Regular cardiac myocyte (primary cell): ENCODE measurements at places on chromosomes 11 and 22. TPM values are rescaled to one million over a fixed set of nuclear protein-coding genes. Genes with fewer than 3 reads are reported as not detected.

The SAMM50 gene
- total RNA-seq, result 37.2 and 68.2 TPM in 2 replicates

The ARHGAP42 gene
- 13.0 and 16.1 TPM in 2 replicates for total RNA-seq

The PDE2A gene
- 1.3 and 3.4 TPM in 2 replicates for total RNA-seq

The KCNE3 gene
- 0.58 and 3.4 TPM in 2 replicates for total RNA-seq

The PEX16 gene
- total RNA-seq, result 20.3 and 21.4 TPM in 2 replicates

The CDCA5 gene
- total RNA-seq, result 1.1 and 13.4 TPM in 2 replicates

The SLC17A6 gene
- total RNA-seq, result under 0.01 TPM in 1 of 2 replicates, not detected in the other

The HIC2 gene
- 2.8 and 3.3 TPM in 2 replicates for total RNA-seq

The MORC2 gene
- total RNA-seq, result 11.3 and 16.3 TPM in 2 replicates

The GLYATL1B gene
- total RNA-seq, result not detected in 2 replicates

The APOA4 gene
- not detected in 2 replicates for total RNA-seq

The ABCG4 gene
- 0.19 and 0.28 TPM in 2 replicates for total RNA-seq

The NECTIN1 gene
- 1.1 and 7.7 TPM in 2 replicates for total RNA-seq

The SCN3B gene
- total RNA-seq, result under 0.01 TPM in 1 of 2 replicates, not detected in the other

The ART1 gene
- total RNA-seq, result not detected in 2 replicates

The OR52N4 gene
- total RNA-seq, result not detected in 2 replicates

The GSTT2 gene
- 0.56 TPM in 1 of 2 replicates, not detected in the other for total RNA-seq

The CSF2RB gene
- total RNA-seq, result 1.3 and 4.5 TPM in 2 replicates

The PYGM gene
- total RNA-seq, result 1.7 and 6.8 TPM in 2 replicates

The SLC5A1 gene
- not detected in 2 replicates for total RNA-seq

The SSTR3 gene
- total RNA-seq, result not detected in 2 replicates

The C2CD2L gene
- total RNA-seq, result 5.2 and 5.9 TPM in 2 replicates

The USH1C gene
- total RNA-seq, result not detected in 2 replicates

The TMEM9B gene
- 58.9 and 62.0 TPM in 2 replicates for total RNA-seq

The HTR3A gene
- total RNA-seq, result not detected in 2 replicates

The DNHD1 gene
- 2.7 and 7.9 TPM in 2 replicates for total RNA-seq

The CHEK1 gene
- total RNA-seq, result 22.3 and 42.9 TPM in 2 replicates

The SYCE3 gene
- not detected in 2 replicates for total RNA-seq

The UPB1 gene
- total RNA-seq, result 0.38 and 0.85 TPM in 2 replicates

The PATE2 gene
- 0.38 TPM in 1 of 2 replicates, not detected in the other for total RNA-seq

The TEX12 gene
- not detected in 2 replicates for total RNA-seq

The OR51D1 gene
- total RNA-seq, result not detected in 2 replicates

The KDM4E gene
- total RNA-seq, result not detected in 2 replicates

The IGLL5 gene
- not detected in 2 replicates for total RNA-seq

The SLC16A8 gene
- total RNA-seq, result 0.38 and 0.85 TPM in 2 replicates

The TOB2 gene
- 9.0 and 19.9 TPM in 2 replicates for total RNA-seq

The FAM83F gene
- under 0.01 TPM in 2 replicates for total RNA-seq

The OR5A1 gene
- total RNA-seq, result not detected in 2 replicates

The BEST1 gene
- total RNA-seq, result 0.96 and 9.9 TPM in 2 replicates

The OR51B2 gene
- total RNA-seq, result 0.28 TPM in 1 of 2 replicates, not detected in the other

The ADM2 gene
- 0.58 and 1.1 TPM in 2 replicates for total RNA-seq

The APOBEC3B gene
- total RNA-seq, result 0.56 and 13.0 TPM in 2 replicates

The BDNF gene
- total RNA-seq, result 42.4 and 48.2 TPM in 2 replicates

The SLCO2B1 gene
- 0.38 TPM in 1 of 2 replicates, not detected in the other for total RNA-seq

The MYO7A gene
- total RNA-seq, result under 0.01 TPM in 2 replicates

The RIBC2 gene
- total RNA-seq, result 0.28 and 3.1 TPM in 2 replicates

The PLAAT2 gene
- total RNA-seq, result not detected in 2 replicates

The PACS1 gene
- 21.1 and 33.0 TPM in 2 replicates for total RNA-seq

The OR6A2 gene
- total RNA-seq, result 0.19 and 0.28 TPM in 2 replicates
